ENCODE measurements at places on chromosomes 12 and 14.
A peak's percentile ranks its signal among the peaks of the same experiment; 100 is the strongest.

DNA sequence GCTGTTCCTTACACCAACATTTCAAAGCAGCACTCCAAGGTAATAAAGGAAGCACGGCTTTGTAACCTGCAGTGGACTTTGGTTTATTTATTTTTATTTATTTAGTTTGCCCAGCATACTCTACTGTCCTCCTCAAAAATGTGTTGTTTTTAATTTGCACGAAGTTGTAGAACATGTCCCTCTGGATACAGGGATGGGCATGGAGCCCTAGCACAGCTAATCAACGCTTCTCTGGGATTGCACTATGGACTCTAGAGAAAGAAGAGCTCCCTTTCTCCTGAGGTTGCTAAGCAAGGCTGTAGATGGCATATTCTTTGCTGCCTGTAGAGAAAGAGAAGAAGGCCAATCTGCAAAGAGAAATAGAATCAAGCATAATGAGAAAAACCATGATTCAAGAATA is 5.9 kb upstream of the ANAPC5 start:
- DNase-seq, result no peak

GRCh38 chr14:28323366-28323765 is 443.2 kb upstream of the FOXG1 start:
- DNase-seq, result no peak

- no peak for DNase-seq
Measured at GRCh38 chr12:86826051-86826450, 569.9 kb upstream of the MGAT4C start.

GRCh38 chr14:93811020-93811419 is 22.7 kb upstream of the PRIMA1 start:
- DNase-seq, result no peak

- DNase-seq, result no peak
Measured at GRCh38 chr14:38944691-38945090, 158.3 kb downstream of the SEC23A start.

GRCh38 chr12:102061096-102061559 is 663 bp downstream of the WASHC3 start:
- DNase-seq, result no peak

- no peak for DNase-seq
Measured at GRCh38 chr14:57245941-57246340, 22.8 kb downstream of the EXOC5 start.

DNA sequence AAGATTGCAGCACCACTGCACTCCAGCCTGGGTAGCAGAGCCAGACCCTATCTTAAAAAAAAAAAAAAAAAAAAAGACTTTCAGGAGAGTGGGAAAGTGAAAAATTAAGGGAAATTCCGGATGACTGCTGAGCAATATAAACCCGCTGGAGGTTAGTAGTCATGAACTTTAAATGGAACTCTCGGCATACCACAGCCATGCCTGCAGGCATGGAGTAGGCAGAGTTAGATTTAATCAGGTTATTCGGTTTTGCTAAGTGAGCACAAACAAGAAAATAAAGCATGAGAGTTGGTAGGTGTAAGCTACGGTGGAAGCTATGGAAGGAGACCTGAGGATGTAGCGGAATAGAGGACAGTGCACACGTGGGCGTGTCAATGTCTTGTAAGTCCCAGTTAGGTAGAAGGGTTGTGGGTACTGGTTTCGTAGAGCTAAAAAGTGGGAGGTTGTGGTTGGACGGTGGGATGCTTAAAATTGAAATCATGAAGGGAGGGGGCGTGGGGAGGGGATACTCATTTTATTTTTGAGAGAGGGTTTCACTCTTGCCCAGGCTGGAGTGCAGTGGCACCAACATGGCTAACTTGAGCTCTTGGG is 11.8 kb upstream of the TUBA1C start:
- no peak for DNase-seq

DNA sequence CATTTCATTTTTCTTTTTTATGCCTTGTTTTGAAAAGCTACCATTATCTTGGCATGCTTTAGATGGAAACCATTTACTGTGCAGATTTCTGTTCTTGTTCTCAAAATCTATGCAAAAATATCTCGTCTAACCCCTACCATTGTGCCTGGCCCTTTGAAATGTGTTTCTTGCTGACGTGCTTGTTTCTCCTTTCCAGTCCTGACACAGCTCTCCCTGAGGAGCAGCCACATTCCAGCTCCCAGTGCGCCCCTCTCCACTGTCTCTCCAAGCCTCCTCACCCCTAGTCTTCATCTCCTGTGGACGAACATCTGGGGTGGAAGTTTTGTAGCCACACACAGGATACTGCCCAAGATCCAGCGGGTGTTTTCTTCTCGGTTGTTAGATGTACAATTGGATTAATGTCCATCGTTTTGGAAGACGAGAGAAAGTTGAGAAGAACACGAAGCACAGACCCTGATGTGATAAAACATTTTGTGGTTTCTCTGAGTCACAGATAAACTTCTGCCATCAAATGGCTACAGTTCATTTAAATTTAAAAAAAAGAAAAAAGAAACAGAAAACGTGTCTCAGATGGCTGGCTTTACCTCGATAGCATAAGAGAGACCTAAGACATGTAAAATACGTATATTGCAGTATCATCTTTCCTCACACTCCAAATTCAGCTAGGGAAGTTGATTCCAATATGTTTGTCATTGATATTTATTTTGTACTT is 21.9 kb upstream of the FGD4 start:
- no peak for DNase-seq

- DNase-seq, result no peak
Measured at GRCh38 chr12:29241821-29242591, 92.9 kb downstream of the FAR2 start.

GRCh38 chr12:32692358-32692757 is 13.3 kb downstream of the DNM1L start:
- no peak for DNase-seq

DNA sequence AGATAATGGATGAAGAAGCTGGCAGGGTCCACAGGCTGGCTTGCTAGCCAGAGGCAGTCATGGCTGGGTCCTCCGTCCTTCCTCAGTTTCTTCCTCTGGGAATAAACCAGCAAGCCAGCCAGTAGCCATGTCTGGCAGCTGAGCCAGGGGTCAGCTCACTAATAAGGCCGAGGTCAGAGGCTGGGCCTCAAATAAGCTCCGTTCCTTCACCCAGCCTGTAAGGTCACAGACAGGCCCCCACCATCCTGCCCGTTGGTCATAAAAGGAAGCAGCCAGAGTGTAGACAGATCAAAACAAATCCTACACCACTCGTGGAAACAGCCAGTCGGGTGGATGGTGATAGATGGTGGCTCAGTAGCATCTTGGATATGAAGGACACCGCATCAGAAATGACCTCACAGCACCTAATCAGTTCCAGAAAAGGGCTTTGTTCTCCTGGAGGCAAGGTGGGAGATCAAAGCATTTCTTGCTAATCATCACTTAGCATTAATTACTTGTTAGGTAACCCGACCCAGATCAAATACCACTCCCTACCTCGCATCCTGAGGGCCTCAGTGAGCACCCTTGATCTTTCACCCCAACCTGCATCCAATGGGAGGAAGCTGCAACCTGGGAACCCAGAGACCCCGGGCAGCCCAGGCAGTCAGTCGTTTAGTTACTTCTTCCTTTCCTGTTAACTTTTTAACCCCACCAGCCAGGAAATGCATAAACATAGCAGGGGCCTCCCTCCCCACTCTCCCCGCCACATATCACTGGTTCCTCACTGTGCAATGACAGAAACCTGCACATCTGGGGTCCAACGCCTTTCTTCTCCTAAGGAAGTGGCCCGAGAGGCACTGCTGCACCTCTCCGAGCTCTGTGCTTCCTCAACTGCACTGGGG is 90.2 kb downstream of the KDM2B start:
- DNase-seq, result no peak

- DNase-seq, result no peak
Measured at GRCh38 chr14:64707661-64708060, 3.4 kb downstream of the PLEKHG3 start.

GRCh38 chr12:51009056-51009440 is 17.1 kb downstream of the SLC11A2 start:
- no peak for DNase-seq

- no peak for DNase-seq
Measured at GRCh38 chr14:38490273-38490672, 234.4 kb upstream of the CLEC14A start.

GRCh38 chr12:80860206-80860605 is 77.5 kb downstream of the LIN7A start:
- no peak for DNase-seq

GRCh38 chr12:130929363-130929762 is 24.3 kb upstream of the ADGRD1 start:
- no peak for DNase-seq

DNA sequence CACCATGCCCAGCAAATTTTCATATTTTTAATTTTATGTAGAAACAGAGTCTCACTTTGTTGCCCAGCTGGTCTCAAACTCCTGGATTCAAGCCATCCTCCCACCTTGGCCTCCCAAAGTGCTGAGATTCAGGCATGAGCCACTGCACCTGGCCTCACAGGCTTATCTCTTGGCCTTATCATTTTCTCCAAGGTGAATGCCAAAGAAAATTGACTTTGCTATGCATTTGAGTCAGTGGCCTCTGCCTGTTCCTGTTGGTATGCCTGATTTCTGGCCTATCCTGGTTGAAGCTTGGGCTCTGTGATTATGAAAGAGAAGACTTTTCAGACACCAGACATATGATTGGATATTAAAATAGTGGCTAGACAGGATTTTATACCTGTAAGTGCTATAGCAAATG is 34.2 kb downstream of the MANSC1 start:
- DNase-seq, result no peak

DNA sequence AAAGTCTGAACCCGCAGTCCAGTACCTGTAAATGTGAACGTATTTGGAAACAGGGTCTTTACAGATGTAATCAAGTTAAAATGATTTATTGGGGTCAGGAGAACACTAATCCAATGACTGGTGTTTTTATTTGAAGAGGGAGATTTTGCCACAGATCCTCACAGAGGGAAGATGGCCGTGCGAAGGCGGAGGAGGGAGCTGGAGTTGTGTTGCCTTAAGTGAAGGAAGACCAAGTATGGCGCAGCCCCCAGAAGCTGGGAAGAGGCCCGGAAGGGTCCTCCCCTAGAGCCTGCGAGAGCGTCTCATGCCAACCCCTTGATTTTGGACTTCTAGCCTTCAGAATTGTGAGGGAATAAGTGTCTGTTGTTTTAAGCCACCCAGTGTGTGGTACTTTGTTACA is 102.8 kb upstream of the NUDT4 start:
- DNase-seq, result no peak

DNA sequence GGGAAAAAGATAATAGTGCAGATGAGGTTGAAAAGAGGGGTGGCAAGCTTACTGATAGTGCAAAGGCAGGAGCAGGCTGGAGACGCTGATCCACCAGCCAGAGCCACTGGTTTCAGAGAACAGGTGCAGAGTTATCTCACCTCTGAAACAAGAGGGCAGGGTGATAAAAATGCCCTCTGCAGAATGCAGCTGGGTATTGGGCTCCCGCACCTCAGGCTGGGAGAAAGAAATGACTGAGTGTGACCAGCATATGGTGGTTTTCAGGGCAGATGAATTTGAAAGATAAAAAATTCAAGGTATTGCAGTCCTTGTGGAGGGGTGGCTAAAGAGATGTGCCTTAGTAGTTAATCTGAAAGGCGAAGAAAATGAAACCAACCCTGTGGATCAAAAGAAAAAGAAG is 2.9 kb upstream of the TMEM30B start:
- DNase-seq, result no peak

- DNase-seq, result no peak
Measured at GRCh38 chr14:75979071-75979571, 2.7 kb downstream of the TGFB3 start.

GRCh38 chr14:79855789-79856188 is 355.5 kb downstream of the DIO2 start:
- DNase-seq, result no peak

DNA sequence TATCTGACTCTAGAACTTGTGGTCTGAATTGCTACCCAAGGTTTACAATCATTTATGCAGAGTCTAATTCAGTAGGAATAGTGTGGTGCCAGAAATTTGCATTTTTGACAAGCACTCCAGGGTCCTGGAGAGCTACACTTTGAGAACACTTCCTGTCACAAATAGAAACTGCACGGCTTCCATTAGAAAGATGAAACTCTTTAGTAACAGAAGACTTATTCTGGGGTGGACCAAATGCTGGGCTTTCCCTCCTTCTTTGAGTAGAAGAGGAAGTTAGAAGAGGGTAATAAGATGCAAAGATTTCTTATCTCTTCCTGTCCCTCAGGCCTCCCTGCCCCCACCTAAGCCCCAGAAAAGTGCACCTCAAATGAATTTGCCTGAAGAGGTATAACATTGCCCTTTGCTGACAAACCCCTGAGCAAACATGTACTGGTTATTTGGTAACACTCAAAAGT is 28.4 kb downstream of the DGLUCY start:
- no peak for DNase-seq

DNA sequence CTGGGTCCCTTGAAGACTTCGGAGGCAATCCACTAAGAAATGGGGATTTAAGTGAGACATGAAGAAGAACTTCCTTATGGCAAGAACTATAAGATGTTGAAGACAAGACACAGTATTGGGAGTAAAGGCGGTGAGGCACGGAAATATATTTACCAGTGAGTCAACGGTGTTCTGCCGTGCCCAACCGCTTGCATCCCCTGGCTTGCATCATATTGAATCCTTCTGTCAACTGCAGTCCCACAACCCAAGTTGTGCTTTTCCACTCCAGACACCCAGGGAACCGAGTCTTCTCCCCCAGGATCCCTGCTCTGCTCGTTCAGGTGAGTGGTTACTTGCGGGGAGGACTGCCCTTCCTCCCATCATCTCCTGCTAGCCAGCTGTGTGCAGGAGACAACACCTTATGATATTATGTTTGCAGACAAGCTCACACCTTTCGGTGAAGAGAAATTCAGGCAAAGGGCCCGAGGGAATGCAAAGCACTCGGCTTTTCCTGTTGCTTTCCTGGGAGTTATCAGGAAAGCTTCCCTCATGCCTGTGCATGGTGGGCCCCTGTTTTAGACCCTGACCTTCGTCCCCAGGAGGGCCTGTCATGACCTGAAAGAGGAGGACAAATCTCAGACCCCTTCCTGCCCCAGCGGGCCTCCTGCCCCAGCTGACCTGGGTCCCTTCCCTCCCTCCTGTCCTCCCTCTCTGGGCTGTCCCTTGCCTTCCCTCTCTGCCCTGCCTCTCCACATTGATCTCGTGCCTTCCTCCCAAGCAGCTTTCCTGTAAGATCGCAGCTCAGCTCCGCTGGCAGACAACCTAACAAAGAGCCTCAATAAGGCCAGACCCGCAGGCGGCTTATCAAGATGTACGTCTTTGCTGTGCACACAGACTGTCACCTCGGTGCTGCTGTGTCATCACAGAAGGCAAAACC is 4.3 kb upstream of the LRTM2 start:
- no peak for DNase-seq

DNA sequence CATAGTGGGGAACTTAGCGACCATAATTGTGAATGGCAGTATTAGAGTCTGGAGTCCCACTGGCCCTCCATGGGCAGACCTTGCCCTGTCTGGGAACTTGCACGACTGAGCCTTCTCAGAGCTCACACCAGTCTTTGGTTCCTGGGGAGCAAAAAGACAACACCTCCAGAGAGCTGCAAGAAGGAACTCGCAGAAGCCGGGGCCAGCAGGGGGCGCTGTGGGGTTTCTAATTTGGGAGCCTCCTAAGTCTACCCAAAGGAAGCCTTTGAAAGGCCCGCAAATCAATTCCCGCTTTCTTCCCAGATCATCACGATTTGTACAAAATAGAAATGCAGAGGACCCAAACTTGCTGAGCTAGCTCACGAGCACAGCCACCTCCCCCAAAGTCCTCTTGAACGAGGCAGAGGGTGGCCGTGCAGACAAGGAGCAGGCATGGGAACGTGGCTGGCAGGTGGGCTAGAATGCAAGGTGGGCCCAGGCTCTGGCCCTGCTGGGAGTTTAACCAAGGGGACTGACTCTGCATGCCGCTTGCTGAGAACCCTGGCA is 46.3 kb upstream of the FBXO21 start:
- DNase-seq, result peak; percentile 90

GRCh38 chr12:104130760-104131159 is 7.2 kb downstream of the NFYB start:
- no peak for DNase-seq

GRCh38 chr12:117052386-117053049 is 46.7 kb downstream of the TESC start:
- no peak for DNase-seq

All from activated CD4-positive, alpha-beta T cell treated with anti-CD3 and anti-CD28 coated beads for 24 hours (primary cell).